ENCODE measurements at places on chromosomes 5 and 9.

DNA sequence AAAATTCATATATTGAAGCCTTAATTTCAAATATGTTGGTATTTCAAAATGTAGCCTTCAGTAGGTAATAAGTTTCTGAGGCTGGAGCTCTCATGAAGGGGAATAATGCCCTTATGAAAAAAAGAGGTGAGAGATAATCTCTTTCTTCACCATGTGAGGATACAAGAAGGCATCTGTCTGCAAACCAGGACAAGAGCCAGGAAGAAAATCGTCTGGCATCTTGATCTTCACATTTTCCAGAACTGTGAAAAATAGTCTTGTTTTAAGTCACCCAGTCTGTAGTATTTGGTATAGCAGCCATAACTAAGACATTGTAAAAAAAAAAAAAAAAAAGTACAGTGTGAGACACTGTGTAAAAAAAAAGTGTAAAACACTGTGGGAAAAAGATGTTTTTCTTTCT, 768.9 kb downstream of the TAF11L14 start:
- DNase-seq, result no peak

- DNase-seq, result peak; percentile 45
Observed at GRCh38 chr9:73023025-73023541, 70.2 kb upstream of the ALDH1A1 start.

GRCh38 chr9:85118990-85119755, 449.6 kb downstream of the NTRK2 start:
- DNase-seq, result no peak

DNA sequence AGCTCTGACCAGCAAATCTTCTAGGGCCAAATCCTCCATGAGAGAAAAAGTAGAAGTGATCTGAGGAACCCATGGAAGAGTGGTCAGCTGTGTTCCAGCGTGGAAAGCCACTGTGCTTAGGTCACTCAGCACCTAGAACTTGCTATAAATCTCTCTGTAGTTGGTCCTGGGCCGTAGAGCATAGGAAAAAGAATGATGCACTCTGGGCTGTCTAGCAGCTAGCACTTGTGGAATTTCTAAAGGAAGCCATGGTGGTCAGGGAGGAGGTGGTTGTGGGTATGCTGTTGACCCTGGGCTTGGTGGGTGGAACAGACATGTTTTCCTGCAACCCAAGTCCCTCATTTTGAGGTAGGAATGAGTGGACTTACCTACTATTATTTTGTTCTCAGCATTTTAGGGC, 48.1 kb downstream of the GGTA1 start:
- DNase-seq, result no peak

DNA sequence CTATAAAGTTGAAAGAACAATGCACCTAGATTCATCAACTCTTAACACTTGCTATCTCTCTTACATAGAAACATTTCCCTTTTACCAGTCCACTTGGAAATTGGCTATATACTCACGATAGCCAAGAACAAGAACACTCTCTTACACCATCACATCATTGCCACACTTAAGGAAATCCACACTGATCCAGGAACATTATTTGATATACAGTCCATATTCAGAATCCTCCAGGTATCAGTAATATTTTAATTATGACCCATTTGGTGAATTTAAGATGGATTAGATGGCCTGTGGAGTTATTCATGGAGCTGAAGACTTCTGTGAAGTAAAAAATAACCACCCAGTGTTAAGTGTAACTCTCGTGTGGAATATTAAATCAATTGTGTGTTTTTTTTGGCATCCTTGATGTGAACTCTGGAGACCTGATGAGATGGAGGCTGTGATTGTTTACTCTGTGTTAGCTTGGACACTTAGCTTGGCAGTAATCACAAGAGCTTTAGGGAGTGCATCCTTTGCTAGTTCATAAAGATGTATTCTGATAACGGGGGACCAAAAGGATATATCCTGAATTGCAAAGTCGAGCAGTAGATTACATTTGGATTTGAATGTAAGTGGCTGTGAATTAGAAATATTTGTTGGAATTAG, 52.0 kb upstream of the ABL1 start:
- DNase-seq, result no peak

Data from MV-4-11 (cell line).